ENCODE measurements at places on chromosomes 1 and 21.

- peak; percentile 80 for DNase-seq
Measured at GRCh38 chr1:31593770-31594632, 17.7 kb downstream of the TINAGL1 start.

- no peak for DNase-seq
Measured at GRCh38 chr1:199585392-199585791, 442.1 kb upstream of the NR5A2 start.

GRCh38 chr1:150775276-150775675 is 9.7 kb upstream of the CTSS start:
- DNase-seq, result no peak

DNA sequence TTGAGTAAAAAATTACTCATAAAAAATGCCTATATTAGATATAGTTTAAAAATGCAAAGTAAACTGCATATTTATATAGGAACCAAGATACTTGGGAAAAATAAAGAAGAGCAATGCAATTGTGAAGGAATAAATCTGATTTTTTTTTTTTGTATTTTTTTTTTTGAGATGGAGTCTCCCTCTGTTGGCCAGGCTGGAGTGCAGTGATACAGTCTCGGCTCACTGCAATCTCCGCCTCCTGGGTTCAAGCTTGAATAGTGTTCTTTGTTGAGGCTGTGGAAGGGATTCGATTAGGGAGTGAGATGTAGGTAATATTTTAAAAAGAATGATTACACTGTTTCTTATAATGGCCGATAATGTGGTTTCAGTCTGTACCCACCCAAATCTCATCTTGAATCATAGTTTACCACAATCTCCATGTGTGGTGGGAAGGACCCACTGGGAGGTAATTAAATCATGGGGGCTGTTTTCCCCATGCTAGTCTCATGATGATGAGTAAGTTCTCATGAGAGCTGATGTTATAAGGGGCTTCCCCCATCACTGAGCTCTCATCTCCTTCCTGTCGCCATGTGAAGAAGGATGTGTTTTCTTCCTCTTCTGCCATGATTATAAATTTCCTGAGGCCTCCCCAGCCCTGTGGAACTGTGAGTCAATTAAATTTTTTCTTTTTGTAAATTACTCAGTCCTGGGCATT is 1765.9 kb downstream of the PLA2G4A start:
- no peak for DNase-seq

DNA sequence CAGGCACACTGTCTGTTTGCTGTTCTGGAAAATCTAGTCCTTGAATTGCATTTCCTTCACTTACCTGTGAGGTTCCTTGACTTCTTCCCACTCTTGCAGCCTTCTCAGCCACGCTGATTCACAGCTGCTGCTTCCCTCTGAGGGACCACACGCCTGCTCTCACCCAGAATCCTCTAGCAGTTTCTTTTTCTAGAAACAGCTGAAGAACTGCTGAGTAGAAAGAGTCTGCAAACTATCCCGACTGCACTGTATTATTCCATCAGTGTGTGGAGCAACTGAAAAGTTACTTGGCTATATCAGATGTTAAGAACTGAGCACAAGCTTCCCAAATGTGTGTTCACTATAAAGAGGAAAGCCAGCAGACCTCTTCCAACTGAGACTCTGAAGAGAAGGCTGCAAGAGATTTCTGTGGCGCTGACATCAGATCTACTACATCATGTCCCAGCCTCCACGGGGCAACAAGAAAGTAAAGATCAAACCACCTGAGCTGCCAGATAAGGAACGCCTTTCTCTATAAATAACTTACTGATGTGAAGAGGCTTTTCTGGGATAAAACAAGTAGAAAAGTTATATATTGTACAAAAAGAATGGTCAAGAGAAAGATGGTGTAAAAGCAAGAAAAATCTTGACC is 226.6 kb downstream of the RERE start:
- DNase-seq, result peak; percentile 63

DNA sequence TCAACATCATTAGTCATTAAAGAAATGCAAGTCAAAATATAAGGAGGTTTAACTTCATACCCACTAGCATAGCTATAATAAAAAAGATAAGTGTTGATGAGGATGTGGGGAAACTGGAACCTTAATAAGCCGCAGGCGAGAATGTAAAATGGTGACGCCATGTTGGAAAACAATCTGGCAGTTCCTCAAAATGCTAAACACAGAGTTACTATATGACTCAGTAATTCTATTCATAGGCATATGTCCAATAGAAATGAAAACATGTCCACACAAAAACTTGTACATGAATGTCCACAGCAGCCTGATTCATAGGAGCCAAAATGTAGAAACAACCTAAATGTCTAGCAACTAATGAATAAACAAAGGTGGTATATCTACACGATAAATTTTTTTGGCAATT is 23.2 kb downstream of the DDX59 start:
- DNase-seq, result no peak

DNA sequence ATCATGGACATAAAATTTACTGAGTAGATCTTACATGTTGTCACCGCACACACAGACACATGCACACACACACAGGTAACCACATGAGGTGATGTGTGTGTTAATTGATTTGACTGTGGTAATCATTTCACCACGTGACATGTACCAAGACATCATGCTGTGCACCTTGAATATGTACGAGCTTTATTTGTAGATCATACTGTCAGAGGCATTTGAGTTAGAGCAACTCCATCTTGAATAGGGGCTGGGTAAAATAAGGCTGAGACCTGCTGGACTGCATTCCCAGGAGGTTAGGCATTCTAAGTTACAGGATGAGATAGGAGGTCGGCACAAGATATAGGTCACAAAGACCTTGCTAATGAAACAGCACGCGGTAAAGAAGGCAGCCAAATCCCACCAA is 31.7 kb upstream of the TRIM17 start:
- no peak for DNase-seq

GRCh38 chr21:43825242-43825935 is 36.0 kb downstream of the RRP1 start:
- DNase-seq, result no peak

GRCh38 chr1:153563483-153563901 is 2.2 kb downstream of the S100A2 start:
- no peak for DNase-seq

DNA sequence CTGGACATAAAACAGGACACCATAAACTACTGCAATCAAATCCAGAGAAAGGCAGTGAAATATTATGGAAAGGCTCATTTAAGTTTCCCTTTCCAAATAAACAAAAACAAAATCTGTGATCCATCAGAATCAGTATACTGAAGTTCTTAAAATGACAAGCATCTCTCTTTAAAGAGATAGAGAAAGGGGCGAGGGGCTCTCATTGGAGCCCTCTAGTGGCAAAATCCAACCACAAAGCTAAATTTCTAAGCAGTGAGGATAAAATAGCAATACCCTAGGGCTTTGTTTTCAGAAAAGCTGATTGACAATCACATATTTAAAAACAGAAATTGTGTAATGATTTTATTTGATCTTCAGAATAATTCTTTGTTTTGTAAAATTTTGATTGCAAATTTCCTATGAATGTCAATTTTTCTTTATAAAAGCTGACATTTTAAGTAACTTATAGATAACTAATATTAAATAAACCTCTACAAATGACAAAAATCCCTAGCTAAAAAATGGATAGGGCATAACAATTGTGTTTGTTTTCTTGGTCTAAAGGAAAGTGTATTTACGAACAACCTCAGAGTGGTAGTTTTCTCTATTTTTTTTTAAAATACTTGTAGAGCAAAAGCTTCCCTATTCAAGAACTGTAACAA is 138.2 kb downstream of the COL24A1 start:
- peak; percentile 60 for DNase-seq

DNA sequence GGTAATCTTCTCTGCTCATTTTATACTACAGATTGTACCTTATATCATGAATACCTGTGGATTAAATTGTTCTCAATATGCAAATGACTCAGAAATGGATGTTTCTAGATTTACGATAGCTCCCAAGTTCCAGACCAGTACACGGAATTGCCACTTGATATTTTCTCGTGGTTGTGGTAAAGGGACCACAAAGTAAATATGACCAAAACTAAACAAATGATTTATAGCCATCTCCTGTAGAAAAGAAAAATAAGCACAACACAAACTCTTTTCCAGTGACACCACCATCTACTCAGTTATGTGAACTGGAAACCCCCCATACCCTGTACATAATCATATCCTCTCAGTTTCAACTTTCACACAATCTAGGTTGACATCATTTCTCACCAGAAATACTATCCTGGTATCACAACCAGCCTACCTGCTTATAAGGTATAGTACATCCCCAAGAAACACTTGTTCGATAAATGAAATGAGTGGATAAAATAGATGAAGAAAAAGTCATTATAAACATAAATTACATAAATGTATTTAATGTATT is 172.3 kb downstream of the ADGRL4 start:
- DNase-seq, result no peak

DNA sequence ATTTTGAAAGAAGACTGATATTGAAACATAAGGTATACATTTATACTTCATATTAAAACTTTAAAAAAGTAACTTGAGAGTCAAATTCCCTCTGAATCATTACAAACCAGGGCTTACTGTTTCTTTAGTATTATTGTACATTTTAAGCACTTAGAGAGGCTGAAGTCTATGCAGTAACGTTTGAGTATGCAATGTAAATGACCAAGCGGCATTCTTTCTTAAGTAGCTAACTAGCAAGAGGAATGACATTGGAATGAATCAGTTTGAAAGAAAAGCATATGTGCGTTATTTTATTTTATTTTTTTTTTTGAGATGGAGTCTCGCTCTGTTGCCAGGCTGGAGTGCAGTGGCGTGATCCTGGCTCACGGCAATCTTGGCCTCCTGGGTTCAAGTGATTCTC is 24.3 kb downstream of the WNT2B start:
- no peak for DNase-seq

GRCh38 chr1:27604579-27605299 is 795 bp upstream of the AHDC1 start:
- no peak for DNase-seq

GRCh38 chr1:43225168-43225567 is 44.6 kb upstream of the TMEM125 start:
- DNase-seq, result peak; percentile 8

DNA sequence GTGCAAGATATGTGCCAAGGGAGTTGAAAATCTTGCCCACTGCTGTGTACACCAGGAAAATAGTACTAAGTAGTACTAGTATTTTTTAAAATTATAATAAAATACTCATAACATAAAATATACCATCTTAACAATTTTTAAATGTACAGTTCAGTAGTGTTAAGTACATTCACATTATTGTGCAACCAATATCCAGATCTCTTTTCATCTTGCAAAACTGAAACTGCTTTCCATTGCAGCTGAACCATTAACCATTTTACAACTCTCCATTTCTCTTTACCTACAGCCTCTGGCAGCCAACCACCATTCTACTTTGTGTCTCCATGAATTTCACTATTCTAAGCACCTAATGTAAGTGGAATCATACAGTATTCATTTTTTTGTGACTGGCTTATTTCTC is 19.3 kb upstream of the RAB3GAP2 start:
- DNase-seq, result no peak

- no peak for DNase-seq
Measured at GRCh38 chr1:109304226-109304920, 2.4 kb downstream of the MYBPHL start.

DNA sequence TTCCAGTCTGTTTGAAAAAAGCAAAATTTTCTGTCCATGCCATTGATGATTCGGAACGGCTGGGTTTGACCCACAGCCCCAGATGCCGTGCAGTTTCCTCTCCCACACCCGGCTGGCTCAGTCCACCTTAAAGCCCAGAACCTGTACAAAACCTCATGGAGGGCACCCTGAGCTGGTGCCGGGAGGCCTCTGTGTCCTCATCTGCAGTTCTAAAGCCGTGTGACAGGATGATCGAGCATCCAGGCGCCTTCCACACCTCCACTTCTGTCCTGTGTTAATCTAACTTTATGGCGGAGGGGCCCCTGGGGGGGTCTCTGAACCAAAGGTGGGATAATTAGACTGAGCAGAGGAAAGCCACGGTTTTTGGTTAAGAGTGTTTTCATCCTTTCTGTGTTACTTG is 49.6 kb downstream of the SLC37A1 start:
- DNase-seq, result no peak

GRCh38 chr1:217660353-217661062 is 29.4 kb downstream of the SPATA17 start:
- DNase-seq, result peak; percentile 44

All from MM.1S (cell line).